ENCODE measurements at places on chromosomes 16 and 17. TPM values are rescaled to one million over a fixed set of nuclear protein-coding genes. Genes with fewer than 3 reads are reported as not detected.

- DNase-seq = no peak
Observed at GRCh38 chr16:46968063-46968435, 5.4 kb downstream of the DNAJA2 start.

GRCh38 chr17:33451221-33451620 is 158.1 kb upstream of the ASIC2 start:
- DNase-seq = no peak

DNA sequence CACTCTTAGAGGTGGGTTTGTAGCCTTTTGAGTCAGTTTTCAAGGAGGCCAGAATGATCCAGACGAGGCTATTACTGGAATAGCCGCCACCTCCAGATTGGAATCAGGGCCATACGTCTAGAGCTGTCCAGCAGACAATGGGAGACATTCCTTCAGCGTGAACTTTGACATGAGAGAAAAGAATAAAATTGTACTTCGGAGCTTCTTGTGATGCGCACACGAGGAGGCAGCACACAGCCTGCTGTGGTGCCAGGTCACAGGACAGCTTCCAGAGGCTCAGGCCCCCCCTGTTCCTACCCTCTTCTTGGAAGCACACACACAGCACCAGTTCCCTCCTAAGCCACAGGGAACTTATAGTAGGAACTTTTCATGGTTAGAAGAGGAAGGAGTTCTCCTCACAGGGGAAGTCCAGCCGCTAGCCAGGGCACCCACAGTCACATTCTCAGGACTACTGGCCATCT is 81.0 kb downstream of the VPS53 start:
- no peak for DNase-seq

Gene KRT27
- 49.4 TPM for total RNA-seq

DNA sequence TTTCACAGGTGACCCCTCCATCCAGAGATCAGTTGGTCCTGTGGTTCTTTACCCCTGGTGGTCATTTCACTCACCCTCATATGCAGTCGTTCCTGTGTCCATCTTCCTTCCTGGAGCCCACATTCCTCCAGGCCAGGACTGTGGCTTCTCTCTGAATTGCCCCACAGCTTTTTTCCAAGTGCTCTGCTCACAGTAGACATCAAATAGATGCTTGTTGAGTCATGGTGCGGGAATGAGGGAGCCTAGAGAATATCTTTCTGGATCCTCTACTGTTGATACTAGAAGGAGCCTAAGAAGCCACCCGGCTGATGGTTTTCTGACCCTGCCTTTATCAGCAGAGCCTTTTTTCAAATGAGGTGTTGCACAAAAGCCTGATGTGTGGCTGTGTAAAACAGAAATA is 10.4 kb downstream of the USB1 start:
- no peak for DNase-seq

- DNase-seq = no peak
Observed at GRCh38 chr16:87046235-87046634, 271.0 kb downstream of the C16orf95 start.

Gene SGCA
- total RNA-seq = 5.8 TPM

Gene HLF
- total RNA-seq = 36.3 TPM

Gene STH
- total RNA-seq = not detected

All from suprapubic skin (tissue), 4 donors.